ENCODE measurements at places on chromosomes 7 and 10.
A peak's percentile ranks its signal among the peaks of the same experiment; 100 is the strongest.

- no peak for DNase-seq
Measured at GRCh38 chr7:13117103-13117502, 429.7 kb downstream of the ARL4A start.

DNA sequence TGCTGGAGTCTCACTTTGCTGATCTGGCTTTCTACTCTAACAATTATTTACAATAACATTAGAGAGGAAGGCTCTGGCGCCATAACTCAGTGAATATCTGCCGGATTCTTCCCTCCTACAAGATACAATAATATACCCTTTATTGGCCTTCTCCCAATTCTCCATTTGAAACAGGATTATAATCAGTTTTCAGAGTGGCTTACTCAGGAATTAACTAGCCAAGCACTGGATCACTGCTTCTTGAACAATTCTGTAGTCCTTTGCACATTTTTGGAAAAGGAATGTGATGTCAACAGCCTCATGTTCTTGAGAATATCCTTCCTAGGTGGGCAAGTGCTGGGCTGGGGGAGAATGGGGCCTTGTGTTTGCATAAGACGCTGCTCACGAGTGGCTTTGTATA is 125.9 kb downstream of the HIPK2 start:
- DNase-seq: no peak

DNA sequence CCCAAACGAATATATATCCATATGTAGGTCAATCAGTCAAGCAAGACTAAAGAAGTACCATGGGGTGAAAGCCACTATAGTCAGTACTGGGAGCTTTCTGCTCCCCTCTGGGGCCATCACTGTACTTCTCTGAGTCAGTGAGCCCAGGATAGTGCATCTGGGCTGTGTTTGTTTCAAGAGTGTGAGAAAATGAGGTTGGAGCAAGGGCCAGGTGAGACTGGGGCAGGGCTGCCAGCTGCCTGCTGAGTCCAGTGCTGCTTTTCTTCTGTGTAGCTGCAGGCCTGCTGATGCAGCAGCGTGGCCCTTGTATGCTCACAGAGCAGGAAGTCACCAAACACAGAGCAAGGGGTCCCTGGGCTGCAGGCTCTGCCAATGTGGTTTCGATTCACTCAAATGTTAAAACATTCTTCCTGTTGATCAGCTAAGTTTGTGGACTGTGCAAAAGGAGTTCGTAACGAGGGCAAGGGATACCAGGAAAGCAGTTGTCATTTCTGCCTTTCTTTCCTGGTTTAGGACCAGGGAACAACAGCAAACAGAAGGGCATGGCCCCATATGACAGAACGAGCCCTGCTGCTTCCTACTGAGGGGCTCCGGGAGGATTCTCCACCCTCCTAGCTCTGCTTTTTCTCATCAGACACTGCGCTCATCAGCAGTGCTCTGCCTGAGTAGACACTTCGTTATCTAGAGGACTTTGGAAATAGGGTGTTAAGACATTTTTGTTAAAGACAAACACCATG is 65.4 kb upstream of the TNS3 start:
- DNase-seq: peak; percentile 24

- DNase-seq: no peak
Measured at GRCh38 chr7:24778543-24779282, 21.4 kb upstream of the GSDME start.

DNA sequence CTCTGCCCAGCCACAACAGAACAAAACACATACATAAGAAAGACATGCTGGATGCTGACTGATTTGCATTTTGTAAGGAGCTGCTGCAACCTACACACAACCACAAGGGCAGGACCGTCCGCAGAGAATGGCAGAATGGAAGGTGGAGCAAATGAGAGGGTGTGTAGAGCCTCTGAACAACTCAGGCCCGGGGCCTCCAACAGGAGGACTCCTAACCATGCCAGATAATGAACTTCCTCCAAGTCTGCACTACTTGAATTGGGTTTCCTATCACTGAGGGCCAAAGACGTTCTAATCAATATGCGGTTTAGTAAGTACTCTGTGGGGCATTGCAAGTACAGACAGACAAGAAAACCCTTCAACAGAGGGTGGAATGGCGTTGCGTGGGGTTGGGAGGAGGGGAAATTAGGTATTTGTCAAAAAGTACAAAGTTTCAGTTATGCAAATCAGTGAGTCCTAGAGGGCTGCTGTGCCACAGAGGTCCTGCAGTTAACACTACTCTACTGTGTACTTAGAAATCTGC is 14.6 kb downstream of the VOPP1 start:
- DNase-seq: no peak

DNA sequence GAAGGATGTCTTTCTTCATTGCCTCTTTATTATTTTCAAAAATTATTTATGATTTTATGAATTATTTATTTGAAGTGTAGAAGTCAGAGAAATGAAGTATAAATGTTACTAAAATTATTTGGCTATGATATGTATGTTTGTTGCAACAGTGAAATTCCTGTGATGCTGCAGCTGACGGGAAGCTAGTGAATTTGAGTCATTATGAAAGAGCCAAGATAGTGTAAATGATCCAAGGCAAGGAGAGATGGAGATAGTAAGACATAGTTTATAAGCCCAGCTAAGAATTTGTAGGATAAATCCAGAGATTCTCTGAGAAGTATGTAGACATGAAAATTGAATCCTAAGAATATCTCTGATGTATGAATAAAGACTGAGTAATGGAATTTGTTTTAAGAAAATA is 30.8 kb downstream of the CASD1 start:
- no peak for DNase-seq

DNA sequence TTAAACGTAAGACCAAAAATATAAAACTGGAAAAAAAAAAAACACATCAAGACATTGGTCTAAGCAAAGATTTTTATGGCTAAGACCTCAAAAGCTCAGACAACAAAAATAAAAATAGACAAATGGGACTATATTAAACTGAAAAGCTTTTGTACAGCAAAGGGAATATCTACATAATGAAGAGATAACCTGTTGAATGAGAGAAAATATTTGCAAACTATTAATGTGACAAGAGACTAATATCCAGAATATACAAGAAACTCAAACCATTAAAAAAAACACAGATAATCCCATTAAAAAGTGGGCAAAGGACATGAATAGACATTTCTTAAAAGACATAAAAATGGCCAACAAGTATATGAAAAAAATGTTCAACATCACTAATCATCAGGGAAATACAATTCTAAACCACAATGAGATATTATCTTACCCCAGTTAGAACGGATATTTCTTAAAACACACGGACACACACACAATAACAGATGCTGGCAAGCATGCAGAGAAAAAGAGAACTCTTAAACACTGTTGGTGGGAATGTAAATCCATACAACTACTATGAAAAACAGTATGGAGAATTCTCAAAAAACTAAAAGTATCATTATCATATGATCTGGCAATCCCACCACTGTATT is 28.8 kb downstream of the CNOT4 start:
- DNase-seq: no peak

DNA sequence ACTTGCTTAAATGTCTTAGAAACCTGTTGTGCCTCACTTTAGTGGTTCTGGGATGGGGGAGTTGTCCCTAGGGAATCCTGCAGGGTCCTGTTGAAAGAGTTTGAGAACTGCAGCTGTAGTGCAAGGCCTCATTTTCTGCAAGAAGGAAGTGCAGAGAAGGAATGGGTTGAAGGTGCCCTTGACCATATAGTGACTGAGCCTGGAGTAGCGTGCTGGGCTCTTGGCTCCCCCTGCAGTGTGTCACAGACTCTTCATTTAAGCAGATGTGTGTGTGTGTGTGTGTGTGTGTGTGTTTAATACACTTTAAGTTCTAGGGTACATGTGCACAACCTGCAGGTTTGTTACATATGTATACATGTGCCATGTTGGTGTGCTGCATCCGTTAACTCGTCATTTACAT is 92.2 kb downstream of the GRK5 start:
- DNase-seq: no peak

GRCh38 chr10:128498378-128498730 is 372.1 kb upstream of the MKI67 start:
- DNase-seq: no peak

DNA sequence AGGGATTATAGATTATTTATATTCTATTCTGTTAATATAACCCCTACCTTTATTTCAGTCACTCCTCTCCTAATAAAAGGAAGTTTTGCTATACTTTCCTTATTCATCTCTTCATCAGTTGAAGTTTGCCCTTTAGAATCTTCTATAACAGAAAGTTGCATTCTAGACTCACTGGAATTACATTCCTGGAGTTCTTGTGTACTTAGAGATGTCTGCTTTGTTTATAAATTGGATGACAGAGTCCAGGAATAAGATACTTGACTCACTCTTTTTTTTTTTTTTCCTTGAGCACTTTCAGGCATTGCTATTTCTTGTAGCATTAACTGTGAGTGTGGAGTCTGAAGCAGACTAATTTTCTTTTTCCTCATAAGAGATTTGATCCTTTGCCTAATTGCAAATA is 640.8 kb downstream of the XPNPEP1 start:
- DNase-seq: no peak

DNA sequence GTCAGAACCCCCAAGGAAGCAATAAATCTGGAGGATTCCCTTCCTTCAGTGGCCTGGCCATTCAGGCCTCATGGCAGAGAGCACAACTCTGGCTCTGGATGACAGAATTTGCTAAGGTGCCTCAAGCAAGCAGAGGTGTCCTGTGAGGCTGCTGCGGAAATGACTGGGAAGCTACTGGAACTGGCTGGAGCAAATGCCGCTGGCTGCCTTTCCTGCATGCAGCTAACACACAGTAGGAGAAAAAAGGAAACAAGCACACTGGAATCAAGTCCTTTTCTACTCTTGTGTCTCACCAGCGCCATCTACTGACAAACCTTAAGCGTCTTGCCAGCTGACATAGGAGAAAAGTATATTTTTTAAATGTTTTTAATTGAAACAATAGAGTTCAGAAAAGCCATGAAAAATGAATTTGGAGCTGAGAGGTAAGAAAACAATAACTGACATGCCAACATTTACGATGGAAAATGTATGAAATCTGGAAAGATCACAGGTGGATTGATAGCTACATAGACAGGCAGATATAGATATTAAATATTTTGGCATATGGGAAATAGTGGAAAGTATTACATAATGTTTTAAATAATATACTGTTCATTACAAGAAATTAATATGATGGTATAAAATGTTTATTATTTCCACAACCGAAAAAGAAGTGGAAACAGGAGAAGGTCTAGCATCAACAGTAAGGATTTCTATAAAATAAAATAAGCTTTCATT is 951.6 kb downstream of the ANKRD7 start:
- peak; percentile 54 for DNase-seq

- DNase-seq: no peak
Measured at GRCh38 chr7:95323410-95324129, 762 bp downstream of the PON1 start.

DNA sequence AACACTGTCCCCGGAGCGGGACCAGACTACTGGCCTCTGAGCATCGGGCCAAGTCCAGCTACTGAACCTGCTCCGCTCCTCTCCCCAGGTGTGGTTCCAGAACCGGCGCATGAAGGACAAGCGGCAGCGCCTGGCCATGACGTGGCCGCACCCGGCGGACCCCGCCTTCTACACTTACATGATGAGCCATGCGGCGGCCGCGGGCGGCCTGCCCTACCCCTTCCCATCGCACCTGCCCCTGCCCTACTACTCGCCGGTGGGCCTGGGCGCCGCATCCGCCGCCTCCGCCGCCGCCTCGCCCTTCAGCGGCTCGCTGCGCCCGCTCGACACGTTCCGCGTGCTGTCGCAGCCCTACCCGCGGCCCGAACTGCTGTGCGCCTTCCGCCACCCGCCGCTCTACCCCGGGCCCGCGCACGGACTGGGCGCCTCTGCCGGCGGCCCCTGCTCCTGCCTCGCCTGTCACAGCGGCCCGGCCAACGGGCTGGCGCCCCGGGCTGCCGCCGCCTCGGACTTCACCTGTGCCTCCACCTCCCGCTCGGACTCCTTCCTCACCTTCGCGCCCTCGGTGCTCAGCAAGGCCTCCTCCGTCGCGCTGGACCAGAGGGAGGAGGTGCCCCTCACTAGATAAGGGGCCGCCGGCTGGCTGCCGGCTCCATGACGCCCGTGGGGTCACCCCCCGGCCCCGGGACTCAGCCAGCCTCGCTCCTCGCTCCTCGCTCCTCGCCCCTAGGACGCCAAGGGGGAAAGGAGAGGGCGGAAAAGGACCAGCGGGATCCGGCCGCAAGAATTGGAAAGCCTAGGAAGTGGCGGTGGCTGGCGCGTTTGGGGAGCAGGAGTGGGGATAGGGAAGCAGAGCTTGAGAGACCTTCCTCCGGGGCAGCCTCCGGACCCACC is 3.4 kb downstream of the EVX1 start:
- no peak for DNase-seq

- no peak for DNase-seq
Measured at GRCh38 chr10:26446258-26446657, 8.1 kb downstream of the APBB1IP start.

- no peak for DNase-seq
Measured at GRCh38 chr7:82098414-82098813, 328.6 kb upstream of the HGF start.

GRCh38 chr10:35092851-35093250 is 2.7 kb upstream of the CUL2 start:
- DNase-seq: no peak

DNA sequence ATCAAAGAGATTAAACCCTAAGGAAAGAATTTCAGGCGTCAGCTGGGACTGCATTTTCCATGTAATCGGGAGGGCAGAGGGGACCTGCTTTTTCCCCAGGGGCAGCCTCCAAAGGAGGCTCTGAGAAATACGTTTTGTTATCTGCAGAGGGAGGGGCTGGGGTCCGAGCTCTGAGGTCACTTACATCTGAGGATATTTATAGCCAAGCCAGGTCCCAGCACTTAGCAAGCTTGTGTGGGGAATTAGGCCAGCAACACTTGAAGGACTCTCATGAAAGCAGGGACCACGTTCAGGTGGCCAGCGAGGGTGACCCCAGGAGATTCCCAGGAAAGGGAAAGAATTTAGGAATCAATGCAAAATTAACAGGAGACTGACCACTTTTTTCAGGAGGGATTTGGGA is 20.6 kb upstream of the GDI2 start:
- DNase-seq: no peak

Data from activated CD4-positive, alpha-beta T cell treated with anti-CD3 and anti-CD28 coated beads, Interleukin-2, amount 10 ng/mL, durations not matched to agents 7 days and 5 days (primary cell).